ENCODE measurements at places on chromosomes 2 and 18.

GRCh38 chr18:44028109-44028508 lies 652.6 kb upstream of the SETBP1 start:
- no peak for DNase-seq
- no peaks in the 10 kb centered on the region for H3K4me1 ChIP-seq
- no peak overlapping the region for H3K27ac ChIP-seq
- H3K4me3 ChIP-seq, result no peak overlapping the region

GRCh38 chr2:237744613-237745249 lies 53.8 kb upstream of the RBM44 start:
- H3K4me3 ChIP-seq, result no peak overlapping the region
- peak overlapping the region; percentile 85 for H3K27ac ChIP-seq
- peaks cover 29% of the 10 kb centered on the region for H3K36me3 ChIP-seq

DNA sequence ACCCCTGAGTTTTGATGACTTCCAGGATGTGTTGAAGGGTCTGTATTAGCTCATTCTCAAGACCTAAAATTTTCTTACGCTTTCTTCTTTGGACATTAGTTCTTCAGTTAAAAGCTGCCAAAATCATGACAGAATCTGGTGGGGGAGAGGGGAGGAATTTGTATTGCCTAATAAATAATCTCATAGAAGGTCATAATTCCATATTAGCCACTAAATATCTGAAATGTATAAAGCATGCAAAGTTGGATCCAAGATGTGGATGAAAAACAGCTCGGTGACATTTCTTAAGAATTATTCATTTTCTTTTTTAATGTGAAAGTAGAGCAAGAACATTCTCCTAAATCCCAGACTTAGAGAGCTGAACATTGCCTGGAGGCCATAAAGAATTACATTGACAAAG lies 120.1 kb downstream of the MMADHC start:
- no peaks in the 10 kb centered on the region for H3K36me3 ChIP-seq
- peaks cover 6% of the 10 kb centered on the region for H3K27me3 ChIP-seq
- no peaks in the 10 kb centered on the region for H3K4me1 ChIP-seq
- no peak overlapping the region for H3K27ac ChIP-seq
- H3K4me3 ChIP-seq, result no peak overlapping the region

DNA sequence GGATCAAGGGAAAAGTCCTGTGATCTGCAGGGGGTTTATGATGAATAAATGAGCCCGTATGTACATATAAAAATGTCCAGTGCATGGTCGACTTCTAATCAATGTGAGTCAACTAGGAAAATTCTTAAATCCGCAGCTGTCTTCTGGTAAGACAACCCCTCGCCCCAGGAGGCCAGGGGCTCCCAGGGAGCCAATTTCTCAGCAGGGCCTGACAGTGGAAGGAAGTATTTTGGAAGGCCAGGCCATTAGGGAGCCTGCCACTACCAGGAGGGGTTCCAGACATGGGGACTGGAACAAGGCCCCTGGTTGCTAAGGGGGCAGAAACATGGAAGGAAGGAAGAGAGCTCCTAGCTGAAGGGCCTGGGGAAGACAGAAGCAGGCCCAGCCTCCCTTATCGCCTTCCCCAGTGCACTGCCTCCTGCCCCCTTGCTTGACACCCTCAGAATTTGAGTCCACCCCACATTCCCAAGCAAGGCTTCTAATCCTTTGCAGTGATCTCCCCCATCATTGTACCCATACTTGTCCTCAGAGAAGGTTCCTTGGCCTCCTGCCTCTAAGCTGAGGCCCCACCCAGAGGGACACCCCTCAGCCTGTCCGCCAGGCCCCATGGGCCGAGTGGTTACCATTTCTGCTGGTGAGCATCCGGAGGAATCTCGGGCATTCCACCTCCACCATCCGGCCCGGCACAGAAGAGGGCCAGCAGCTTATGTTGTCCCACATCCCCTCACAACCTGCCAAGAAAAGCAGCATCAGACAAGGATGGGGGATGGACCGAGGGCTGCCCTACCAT lies 45.9 kb downstream of the SCTR start:
- H3K4me3 ChIP-seq, result no peak overlapping the region
- no peaks in the 10 kb centered on the region for H3K36me3 ChIP-seq
- no peaks in the 10 kb centered on the region for H3K4me1 ChIP-seq
- no peak for DNase-seq
